ENCODE measurements at places on chromosomes 11 and 22.

DNA sequence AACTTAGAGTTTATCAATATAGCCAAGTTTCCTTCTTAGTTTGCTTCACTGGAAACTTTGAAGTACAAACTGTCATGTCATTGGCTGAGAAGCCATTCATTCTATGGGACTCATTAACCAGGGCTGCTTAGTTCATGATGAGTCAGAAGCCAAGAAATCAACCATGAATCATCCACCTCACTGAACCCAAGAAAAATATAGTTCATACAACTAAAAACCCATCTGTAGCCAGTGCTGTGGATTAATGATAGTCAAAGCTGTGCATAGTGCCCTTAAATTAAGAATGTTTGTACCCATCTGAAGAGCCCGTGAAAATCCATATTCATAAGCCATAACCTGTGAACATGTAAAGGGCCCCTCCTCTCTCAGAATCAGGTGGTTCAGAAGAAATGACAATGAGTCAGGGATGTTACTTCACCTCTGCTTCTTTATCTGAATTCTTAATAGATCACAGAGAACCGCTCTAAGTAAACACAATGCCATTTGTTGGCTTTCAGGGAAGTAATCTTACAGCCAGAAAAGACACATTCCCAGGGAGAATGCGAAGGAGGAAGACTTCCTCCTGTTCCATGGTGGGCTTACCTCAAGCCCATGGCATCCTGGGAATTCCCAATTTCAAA is 25.4 kb downstream of the MMP20 start:
- peak; percentile 29 for DNase-seq

DNA sequence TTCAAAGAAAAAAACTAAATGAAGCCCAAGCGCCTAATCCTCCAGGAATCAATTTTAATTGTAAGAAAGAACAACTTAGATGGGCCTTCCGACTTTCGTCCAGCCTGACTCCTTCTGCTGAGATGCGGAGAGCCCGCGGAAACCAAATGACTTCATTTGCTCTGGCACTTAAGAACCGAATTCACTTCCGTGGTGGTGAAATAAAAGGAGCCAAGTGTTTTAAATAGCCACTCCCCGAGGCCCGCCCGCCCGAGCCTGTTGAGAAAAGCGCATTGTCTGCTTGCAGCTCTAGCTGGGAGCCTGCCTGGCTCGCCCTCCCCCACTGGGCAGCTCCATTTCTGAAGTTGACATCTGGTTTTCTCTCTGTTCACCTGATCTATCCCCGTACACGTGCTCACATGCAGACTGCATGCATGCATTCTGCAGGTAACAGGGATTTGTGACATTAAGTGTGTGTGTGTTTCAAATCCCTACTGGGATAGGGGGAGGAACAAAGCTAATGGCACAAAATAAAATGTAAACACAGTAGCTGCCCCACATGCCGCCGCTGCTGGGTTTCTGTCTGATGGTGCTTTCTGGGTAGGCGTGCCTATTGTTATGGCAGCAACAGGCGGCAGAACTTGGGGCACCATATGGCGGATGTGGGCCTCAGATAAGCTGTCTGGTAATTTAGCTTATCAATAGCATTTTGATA is 6.2 kb downstream of the TEAD1 start:
- DNase-seq = no peak

- DNase-seq = no peak
Observed at GRCh38 chr11:67604815-67605214, 1.9 kb upstream of the NDUFV1 start.

- no peak for DNase-seq
Observed at GRCh38 chr11:19055016-19055415, 5.5 kb downstream of the MRGPRX2 start.

DNA sequence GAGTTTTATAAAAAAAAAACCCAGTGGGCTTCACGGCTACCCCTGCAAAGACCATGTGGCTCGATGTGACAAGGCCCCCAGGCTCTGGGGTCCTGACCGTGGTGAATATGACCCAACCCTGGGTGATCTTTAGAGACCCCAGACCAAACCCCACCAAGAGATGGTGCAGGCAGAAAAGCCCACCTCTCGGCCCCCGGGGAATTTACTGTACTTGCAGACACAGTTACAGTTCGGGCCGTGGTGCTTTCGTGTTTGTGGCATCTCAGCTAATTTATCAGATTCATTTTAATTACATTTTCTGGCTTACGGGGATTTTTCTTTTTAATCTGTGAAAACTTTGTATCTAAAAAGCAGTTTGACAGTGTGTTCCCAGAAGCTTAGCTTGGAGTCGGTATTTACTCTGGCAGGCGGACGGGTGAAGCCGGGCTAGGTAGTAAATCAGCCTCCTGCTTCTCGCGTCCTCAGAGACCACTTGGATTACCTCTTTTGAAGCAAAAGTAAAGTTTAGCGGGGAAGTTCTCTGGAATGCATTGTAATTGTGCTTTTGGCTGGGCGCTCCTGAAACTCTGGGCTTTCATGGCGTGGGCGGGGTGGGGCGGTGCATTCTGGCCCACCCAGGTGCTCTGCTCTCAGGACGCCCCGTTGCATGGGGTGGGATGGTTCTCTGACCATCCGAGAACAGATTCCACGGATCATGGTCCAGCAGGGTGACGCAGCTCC is 25.3 kb downstream of the ANO1 start:
- DNase-seq = peak; percentile 73

DNA sequence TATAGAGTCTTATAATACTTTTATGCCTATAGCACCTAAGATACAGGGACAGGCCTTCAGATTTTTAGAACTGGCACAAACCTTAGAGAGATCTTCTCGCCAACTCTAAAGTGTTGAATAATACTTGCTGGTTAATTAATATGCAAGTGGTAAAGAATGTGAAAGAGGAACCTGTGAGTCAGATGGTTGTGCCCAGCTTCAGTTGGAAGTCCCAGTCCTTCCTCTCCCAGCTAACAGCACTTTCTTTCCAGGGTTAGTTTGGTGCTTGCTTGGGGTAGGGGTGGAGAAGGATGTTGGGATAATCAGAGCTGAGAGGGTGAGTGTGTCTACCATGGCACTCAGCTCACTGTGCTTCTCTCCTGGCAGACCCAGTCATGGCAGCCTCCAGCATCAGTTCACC is 4.9 kb upstream of the TMEM132A start:
- DNase-seq = no peak

DNA sequence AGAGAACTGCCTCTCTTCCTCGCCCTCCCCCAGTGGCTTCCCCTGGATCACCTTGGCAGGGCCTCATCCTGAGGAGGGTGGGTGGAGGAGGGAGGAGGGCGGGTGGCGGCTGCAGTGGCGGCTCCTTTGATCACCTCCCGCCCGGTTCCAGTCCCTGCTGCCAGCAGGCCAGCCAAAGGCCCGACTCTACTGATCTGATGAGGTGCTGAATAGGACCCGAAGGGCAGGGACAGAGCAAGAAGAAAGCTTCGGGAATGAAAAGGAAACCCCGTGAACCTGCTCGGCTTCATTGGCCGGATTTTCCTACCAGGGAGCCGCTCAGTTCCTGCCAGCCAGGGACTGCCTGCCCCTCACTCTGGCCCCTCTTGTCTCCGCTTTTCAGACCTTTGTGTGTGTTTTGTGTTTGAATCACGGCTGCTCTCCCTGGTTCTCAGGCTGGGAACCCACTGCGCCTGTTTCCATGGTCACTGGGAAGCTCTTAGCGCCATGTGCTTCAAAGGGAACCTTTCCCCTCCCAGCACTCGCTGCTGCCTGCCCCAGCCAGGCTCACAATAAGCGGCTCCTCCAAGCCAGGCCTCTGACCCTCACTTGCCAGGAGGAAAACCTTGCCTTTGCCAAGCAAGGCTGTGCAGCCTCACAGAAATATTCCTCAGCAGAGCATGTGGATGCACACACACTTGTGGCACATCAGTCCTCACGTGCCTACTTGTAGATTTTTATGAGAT is 56.8 kb downstream of the C22orf31 start:
- DNase-seq = peak; percentile 70

Measured in left kidney (tissue), 8 donors.